Activated CD4-positive, alpha-beta T cell treated with anti-CD3 and anti-CD28 coated beads for 1 hour (primary cell): ENCODE measurements at places on chromosomes 7 and 10.

- no peak for DNase-seq
Observed at GRCh38 chr10:1394155-1394912, 338.1 kb downstream of the WDR37 start.

- no peak for DNase-seq
Observed at GRCh38 chr7:112021379-112022044, 184.7 kb downstream of the DOCK4 start.

DNA sequence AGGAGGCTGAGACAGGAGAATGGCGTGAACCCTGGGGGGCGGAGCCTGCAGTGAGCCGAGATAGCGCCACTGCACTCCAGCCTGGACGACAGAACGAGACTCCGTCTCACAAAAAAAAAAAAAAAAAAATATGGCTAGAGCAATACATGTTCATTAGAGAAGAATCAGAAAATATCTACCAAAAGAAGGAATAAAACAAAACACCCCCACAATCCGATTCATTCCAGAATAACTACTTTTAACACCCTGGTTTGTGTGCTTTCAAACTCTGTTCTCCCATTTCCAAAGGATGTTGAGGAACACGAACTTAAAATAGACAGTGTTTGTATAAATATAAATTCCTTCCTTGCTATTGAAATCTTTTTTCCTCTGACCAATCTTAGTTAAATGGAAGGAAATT is 6.5 kb downstream of the PDSS1 start:
- no peak for DNase-seq

GRCh38 chr7:149196151-149196704 is 882 bp downstream of the ZNF282 start:
- DNase-seq, result no peak

DNA sequence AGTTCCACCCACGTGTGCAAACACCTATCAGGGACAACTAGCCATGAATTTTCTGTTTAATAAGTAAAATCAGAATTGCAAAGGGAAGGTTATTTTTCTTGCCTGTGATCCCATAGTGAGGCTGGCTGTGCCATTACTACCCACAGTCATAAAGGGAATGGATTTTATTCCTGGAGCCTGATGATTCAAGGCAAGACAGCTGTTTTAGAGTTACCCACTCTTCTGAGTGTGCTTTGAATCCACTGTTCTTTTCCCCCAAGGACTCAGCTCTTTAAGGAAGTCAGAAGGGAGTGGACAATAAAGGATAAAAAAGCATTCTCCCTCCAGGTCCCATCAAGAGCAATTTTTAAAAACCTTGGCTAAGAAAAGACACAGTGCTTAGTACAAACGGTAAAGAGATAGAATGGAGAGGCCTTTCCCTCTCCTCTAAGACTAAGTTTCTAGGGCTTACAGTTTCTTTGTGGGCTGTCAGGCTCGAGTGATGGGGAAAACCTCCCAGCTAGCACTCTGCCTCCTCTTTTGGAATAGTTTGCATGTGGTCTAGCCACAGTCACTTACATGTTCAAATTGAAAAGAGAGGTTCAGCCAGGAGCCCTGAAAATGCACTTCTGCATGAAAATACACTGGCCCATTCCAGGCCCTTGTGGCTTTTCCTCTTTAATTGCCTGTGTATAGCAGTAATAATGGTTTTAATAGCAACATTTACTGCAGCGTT is 5.1 kb upstream of the LRRC4 start:
- DNase-seq, result no peak

GRCh38 chr7:47621347-47621746 is 39.4 kb upstream of the TNS3 start:
- no peak for DNase-seq

DNA sequence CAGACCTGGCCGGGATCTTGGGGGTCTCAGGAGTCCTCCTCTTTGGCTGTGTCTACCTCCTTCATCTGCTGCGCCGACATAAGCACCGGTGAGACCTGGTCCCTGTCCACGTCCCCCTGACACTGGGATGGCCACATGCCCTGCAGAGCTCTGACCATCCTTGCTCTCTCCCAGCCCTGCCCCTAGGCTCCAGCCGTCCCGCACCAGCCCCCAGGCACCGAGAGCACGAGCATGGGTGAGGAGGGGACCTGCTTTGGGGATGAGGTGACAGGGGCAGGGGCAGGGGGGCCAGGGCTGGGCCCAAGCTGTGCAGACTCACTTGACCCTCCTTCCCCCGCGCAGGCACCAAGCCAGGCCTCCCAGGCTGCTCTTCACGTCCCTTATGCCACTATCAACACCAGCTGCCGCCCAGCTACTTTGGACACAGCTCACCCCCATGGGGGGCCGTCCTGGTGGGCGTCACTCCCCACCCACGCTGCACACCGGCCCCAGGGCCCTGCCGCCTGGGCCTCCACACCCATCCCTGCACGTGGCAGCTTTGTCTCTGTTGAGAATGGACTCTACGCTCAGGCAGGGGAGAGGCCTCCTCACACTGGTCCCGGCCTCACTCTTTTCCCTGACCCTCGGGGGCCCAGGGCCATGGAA is 959 bp downstream of the PVRIG start:
- DNase-seq, result no peak

- no peak for DNase-seq
Observed at GRCh38 chr7:22597844-22598243, 97.9 kb upstream of the STEAP1B start.

GRCh38 chr10:125057158-125058001 is 103.0 kb downstream of the CTBP2 start:
- no peak for DNase-seq

DNA sequence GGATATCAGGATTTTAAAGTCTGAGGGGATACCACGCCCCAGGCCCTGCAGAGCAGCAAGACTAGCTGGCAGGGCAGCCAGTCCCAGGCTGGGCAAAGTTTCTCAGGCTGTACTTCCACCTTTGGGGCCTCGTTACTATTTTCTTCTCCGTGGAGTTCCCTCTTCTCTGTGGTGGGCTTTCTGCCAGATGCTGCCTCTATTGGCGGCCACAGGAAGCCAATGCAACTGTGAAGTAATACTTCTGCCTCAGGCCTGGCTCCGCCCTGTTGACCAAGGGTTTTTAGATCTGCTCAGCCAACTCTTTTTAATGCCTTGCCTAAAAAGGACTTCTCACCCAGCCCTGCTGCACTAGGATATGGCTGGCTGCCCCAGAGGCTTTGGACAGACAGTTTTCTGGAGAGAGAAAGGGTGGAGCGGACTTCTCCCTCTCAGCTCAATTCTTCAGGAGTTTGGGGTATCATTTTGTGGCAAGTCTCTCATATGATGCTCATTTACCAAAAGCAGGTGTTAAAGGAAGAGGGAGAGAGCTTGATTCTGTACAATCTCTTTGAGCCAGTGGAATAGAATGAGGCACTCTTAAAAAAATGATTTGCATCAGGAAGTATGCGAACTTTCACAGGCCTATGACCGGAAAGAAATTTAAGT is 67.4 kb downstream of the HHEX start:
- no peak for DNase-seq

DNA sequence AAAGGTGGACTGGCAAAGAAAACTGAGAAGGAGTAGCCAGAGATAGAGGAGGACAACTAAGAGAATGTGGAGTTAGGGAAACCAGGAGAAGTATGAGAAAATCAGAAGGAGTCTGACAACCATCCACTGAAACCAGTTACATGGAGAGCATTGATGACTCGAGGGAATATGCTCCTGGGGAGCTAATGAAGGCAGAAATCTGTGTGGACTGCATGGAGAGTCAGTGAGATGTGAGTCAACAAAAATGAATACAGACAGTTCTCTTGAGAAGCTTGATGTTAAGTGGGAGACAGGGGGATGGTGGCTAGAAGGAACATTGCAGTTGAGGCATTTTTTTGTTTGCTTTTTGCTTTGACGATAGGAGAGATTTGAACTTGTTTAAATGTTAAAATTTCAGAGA is 34.3 kb upstream of the ZNF32 start:
- no peak for DNase-seq

GRCh38 chr7:25669281-25669781 is 441.0 kb upstream of the NPVF start:
- no peak for DNase-seq

DNA sequence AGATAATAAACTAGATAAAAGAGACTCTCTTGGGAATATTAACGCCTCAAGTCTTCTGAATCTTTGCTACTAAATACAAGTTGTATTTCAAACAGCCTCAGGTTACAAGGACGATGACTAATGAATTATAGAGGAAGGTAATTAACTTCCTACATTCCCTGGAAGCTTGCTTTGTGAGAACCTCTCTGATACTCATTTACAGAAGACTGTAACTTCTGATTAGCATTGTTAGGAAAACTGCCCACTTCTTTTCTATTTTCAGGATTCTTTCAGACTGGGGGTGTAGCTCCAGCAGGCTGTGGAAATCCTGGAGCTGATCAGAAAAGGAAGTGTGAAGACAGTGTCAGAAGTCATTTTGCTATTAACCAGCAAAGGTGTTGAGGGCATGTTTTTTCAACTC is 316.7 kb upstream of the NPSR1 start:
- no peak for DNase-seq

- no peak for DNase-seq
Observed at GRCh38 chr7:138980563-138981291, 462 bp downstream of the KIAA1549 start.

DNA sequence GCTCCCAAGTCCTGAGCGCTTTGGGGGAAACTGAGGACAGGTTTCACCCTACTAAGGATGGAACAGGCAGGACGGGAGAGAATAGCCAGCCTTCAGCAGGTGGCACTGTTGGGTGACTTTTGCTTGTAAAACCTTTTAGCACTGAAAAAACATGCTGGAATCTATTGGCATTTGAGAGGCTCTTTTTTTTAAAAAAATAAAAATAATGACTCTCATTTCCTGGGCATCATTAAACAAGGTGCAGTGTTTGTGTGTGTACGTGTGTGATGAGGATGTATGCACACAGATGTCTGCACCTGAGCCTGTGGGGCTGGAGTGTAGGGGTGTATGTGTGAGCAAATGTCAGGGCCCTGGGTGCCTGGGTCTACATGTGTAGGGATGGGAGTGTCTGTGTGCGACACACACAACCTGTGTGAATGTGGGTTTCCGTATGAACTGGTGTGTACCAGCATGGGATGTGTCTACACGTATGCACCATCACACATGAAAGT is 177.9 kb downstream of the RPS24 start:
- no peak for DNase-seq

DNA sequence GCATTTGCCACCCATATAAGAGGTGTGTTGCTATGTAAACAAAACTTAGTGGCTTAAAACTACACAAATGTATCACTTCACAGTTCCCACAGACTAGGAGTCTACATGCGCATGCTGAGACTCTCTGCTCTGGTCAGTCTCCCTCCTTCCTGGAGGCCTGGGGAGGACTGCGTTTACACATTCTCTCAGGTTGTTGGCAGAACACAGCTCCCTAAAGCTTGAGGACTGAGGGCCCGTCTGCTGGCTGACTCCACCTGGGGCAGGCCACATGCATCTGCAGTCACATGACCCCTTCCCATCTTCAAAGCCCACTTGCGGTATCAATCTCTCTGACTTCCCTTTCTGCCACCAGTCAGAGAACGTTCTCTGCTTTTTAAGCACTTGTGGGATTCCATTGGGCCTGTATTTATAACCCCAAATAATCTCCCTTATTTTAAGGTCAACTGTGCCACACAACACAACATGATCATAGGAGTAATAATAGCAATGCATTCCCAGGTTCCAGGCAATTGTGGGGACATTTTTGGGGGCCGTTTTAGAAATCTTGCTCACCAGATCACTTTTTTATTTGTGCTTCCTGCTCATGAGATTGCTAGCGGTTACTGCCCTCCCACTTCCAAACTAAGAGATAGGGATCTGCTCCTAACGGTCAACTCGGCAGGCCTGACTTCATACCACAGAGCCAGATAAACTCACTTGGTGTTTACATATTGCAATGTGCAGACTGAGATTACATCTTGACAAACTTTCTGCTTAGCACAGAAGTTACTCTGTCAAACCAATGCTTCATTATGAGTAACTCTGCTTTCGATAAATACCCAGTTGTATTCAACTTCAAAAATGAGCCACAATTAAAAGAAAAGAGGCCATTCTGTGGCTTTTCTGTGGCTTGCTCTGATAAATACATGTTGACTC is 96.3 kb downstream of the ALOX5 start:
- peak; percentile 32 for DNase-seq

DNA sequence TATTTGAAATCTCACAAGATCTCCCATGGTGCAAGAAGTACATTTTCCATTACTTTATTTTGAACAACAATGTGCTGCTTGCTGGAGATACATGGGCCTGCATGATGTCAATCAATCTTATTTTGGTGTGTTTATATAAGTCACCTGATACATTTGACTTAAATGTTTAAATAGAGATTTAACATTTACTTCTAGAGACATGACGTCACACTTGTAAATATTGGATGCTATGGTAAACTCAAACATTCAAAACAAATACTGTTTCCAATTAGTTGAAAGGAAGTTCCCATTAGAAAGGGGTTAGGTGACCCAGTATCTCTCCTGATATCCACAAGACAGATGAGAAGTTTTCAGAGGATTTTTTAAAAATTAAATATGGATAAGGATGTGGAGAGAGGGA is 214.5 kb downstream of the NSUN6 start:
- DNase-seq, result no peak

- DNase-seq, result no peak
Observed at GRCh38 chr10:104515678-104516199, 125.4 kb upstream of the SORCS3 start.

DNA sequence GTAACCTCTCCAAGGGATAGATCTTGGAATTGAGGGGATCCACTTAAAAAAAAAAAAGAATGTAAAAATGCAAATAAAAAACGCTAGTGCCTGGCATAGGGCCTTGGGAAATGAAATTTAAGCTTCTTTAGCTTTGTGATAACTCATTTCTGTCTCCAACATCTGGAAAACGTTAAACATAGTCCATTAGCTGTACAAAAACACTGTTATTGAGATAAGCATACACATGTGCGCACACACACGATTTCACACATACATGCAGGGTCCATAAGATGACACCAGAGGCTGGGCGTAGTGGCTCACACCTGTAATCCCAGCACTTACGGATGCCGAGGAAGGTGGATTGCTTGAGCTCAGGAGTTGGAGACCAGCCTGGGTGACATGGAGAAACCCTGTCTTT is 13.7 kb upstream of the CUL2 start:
- DNase-seq, result no peak

DNA sequence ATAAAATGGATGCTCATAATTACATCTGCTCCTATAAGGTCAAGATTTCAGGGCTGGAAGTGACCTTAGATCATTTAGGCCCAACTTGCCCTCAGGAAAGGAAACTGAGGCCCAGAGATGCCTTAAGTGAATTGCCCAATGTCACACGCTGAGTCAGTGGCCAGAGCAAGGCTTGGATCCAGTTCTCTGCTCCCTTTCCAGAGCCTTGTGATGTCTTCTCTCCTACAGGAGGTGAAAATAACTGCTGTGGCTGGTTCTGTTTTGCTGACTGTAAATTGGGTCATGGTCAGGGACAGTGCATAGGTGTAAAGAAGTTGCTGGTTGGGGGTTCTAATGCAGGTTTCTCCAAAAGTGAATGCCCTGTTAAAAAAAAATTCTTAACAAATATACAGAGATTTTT is 91.3 kb downstream of the TCF7L2 start:
- DNase-seq, result no peak

DNA sequence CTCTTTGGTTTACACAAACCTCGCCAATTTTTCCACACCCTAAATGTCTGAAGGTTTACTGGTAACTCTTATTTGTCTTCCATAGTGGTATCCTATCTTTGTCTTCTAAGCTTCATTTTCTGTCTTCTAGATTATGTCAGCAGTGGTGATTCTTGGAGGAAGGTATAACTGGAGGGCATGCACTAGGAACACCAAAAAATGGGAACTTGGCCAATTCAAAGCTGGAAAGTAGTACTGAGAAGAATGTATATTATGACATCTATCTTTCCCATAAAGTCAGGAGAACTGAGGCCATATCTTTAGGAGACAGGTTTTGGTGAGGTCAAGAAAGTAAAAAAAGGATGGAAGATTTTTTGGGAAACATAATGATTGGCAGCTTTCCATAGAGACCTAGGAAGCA is 113.3 kb downstream of the CPEB3 start:
- no peak for DNase-seq

- DNase-seq, result no peak
Observed at GRCh38 chr10:99389729-99390480, 40.5 kb downstream of the GOT1 start.
